ENCODE measurements at places on chromosomes 2 and 18. TPM values are rescaled to one million over a fixed set of nuclear protein-coding genes. Genes with fewer than 3 reads are reported as not detected.

FOXD4L1 gene
- total RNA-seq = not detected

HOXD12 gene
- not detected for total RNA-seq

MCEE gene
- 12.6 TPM for total RNA-seq

CYP27A1 gene
- 15.9 TPM for total RNA-seq

SCTR gene
- not detected for total RNA-seq

FAM237A gene
- total RNA-seq = not detected

ANO7 gene
- total RNA-seq = 0.30 TPM

SP100 gene
- 49.5 TPM for total RNA-seq

CDKL4 gene
- total RNA-seq = not detected

PIAS2 gene
- total RNA-seq = 8.1 TPM

SP5 gene
- not detected for total RNA-seq

PTGR3 gene
- 15.9 TPM for total RNA-seq

SCN2A gene
- 1.2 TPM for total RNA-seq

LGALSL gene
- 3.6 TPM for total RNA-seq

ZDBF2 gene
- 3.5 TPM for total RNA-seq

NDUFB3 gene
- total RNA-seq = 100 TPM

TFCP2L1 gene
- total RNA-seq = under 0.01 TPM

UGT1A5 gene
- not detected for total RNA-seq

NYAP2 gene
- total RNA-seq = not detected

IL1RN gene
- not detected for total RNA-seq

CERKL gene
- 0.15 TPM for total RNA-seq

RASGRP3 gene
- 0.45 TPM for total RNA-seq

MC4R gene
- total RNA-seq = 0.15 TPM

TMEM17 gene
- 1.5 TPM for total RNA-seq

FEV gene
- not detected for total RNA-seq

EVX2 gene
- total RNA-seq = not detected

CD8B2 gene
- not detected for total RNA-seq

FABP1 gene
- not detected for total RNA-seq

C1GALT1C1L gene
- 1.0 TPM for total RNA-seq

CHRNG gene
- total RNA-seq = not detected

MLPH gene
- total RNA-seq = 27.2 TPM

PASK gene
- total RNA-seq = 6.1 TPM

LYPD1 gene
- 0.34 TPM for total RNA-seq

CNOT9 gene
- total RNA-seq = 68.4 TPM

EHD3 gene
- 22.7 TPM for total RNA-seq

CHAC2 gene
- 8.5 TPM for total RNA-seq

ALPG gene
- not detected for total RNA-seq

IL1F10 gene
- total RNA-seq = not detected
